Endothelial cell of umbilical vein (primary cell): ENCODE measurements at places on chromosomes 7 and 10.

- no peak for DNase-seq
Measured at GRCh38 chr10:126239844-126240243, 148.4 kb downstream of the ADAM12 start.

DNA sequence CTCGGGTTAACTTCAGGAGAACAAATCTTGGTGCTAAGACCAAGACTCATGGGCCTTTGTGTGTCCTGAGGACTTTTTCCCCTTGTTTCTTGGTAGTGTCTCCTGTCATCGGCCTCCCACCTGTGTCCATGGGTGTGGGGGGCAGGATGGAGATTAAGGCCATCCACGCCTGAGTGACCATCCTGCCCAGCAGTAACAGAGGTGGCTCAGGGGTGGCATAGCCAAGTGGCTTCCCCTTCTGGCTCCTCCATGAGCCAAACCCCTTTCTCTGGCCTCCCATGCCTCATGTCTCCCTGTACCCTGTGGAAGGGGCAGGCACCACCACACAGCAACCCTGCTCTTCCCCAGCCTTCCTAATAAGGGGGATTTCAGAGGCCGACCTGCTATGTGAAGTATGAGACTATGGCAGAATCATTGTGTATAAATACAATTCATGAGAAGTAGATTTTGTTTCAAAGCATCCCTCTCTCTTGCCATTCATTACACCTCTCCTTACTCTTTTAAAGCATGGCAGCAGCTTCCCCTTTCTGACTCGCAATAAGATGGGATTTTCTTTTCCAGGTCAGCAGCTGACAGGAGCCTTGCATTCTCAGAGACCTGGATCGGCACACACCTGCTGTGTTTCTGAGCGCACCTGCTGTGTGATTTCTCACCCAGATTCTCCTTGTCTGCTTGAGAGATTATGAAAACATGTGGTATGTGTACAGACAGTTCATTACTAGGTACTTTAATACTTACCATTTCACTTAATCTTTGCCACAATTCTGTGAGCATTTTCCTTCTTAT is 102.5 kb downstream of the XPNPEP1 start:
- DNase-seq = no peak

GRCh38 chr7:18546576-18546975 is 51.0 kb downstream of the HDAC9 start:
- no peak for DNase-seq

GRCh38 chr10:5089865-5090264 is 4.3 kb upstream of the AKR1C3 start:
- peak; percentile 34 for DNase-seq

- DNase-seq = no peak
Measured at GRCh38 chr10:37700886-37701780, 156.3 kb downstream of the ZNF248 start.

DNA sequence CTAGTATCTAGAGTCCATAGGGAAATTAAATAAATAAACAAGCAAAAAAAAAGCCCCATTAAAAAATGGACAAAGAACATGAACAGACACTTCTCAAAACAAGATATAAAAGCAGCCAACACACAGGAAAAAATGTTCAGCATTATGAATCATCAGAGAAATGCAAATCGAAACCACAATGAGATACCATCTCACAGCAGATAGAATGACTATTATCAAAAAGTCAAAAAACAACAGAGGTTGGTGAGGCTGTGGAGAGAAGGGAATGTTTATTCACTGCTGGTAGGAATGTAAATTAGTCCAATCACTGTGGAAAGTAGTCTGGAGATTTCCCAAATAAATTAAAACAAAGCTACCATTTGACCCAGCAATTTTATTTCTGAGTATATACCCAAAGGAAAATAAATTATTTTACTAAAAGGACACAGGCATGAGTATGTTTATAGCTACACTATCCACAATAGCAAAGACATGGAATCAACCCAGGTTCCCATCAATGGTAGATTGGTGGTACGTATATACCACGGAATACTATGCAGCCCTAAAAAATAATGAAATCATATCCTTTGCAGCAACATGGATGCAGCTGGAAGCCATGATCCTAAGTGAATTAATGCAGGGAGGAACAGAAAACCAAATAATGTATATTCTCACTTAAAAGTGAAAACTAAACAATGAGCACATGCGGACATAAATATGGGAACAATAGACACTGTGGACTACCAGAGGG is 366.5 kb upstream of the SEMA3C start:
- peak; percentile 45 for DNase-seq
